ENCODE measurements at places on chromosomes 5 and 9.

DNA sequence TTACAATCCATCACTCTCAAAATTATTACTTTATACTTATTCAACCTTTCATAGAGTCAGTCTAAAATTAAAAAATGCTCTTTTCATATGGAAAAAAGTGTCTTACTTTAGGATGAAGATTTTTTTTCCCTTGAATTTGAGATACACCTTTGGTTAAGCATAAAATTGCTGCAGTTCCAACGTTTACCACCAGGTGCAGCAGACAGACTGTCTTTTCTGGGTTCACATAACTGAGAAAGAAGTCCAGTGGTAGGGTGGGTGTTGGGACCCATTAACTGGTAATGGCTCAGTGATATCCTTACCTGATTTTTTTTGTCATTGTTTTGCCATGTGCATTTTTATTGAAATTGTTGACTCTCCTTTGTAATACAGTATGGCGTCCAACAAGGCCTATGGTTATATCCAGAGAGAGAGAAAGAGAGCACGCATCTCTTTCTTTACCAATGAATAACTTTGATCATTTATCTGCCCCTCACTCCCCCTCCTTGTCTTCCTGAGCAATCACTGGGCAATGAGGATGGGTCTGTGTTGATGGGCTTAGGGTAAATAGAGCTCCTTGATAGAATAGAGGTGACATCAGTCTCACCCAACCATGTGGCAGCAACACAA is 98.4 kb downstream of the FBXL7 start:
- H3K27me3 ChIP-seq, result no peaks in the 10 kb centered on the region
- no peak overlapping the region for H3K27ac ChIP-seq
- peaks cover 9% of the 10 kb centered on the region for H3K4me1 ChIP-seq
- H3K36me3 ChIP-seq, result no peaks in the 10 kb centered on the region
- H3K4me3 ChIP-seq, result no peak overlapping the region

GRCh38 chr5:129049126-129049799 is 45.3 kb upstream of the ISOC1 start:
- H3K27ac ChIP-seq, result no peak overlapping the region
- H3K4me3 ChIP-seq, result no peak overlapping the region
- DNase-seq, result no peak
- no peaks in the 10 kb centered on the region for H3K27me3 ChIP-seq

DNA sequence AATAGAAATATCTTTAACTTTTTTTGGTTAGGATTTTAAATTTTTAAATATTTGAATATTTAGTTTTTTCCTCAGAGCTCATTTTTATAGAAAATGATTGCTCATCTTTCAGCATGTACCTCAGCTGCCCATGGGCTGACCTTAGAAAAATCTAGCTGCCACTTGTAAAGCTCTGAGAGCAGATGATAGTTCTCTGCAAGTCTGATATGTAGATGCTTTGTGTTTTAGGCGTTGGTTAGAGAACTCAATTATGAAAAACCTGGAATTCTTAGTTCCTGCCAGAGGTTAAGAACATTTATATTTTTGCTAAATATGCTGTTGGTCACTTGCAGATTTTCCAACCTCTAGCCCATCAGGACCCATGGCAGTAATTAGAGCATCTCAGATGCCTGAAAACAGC is 15.1 kb downstream of the OTULIN start:
- H3K27me3 ChIP-seq, result no peaks in the 10 kb centered on the region
- DNase-seq, result no peak
- peaks cover 73% of the 10 kb centered on the region for H3K4me1 ChIP-seq
- H3K36me3 ChIP-seq, result peaks cover 12% of the 10 kb centered on the region
- no peak overlapping the region for H3K4me3 ChIP-seq

DNA sequence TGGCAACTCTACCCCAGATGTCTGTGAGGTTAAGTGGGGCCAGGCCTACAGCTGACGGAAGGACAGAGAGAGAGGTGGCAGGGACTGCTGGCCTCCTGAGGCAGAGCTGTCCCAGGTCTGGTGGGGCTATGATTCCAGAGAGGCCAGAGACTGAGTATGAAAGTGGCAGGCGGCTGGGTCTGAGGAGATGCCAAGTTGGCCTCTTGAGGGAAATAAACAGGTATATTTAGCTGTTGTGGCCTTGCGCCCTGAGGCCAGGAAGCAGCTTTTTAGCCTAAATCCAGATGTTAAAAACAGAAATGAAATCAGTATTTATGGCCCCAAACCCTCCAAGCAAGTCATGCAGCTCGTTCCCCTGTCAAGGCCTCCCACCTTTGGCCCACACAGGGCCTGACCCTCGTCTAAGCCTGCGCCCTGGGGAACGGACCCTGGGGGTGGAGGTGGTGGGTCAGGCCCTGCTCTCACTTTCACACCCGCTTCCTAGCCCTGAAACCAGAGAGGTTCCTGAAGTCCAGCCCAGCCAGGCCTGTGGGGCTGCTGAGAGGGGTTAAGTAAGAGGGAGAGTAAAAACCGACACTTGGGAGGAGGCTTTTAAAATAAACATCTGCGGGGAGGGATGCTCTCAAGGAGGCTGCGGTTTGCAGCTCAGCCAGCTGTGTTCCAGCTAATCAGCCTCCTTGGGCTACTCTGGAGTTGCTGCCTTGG is 18.7 kb downstream of the PCDHGC5 start:
- no peaks in the 10 kb centered on the region for H3K27me3 ChIP-seq
- no peak for DNase-seq
- peaks cover 26% of the 10 kb centered on the region for H3K4me1 ChIP-seq
- peak overlapping the region; percentile 97 for H3K27ac ChIP-seq
- H3K4me3 ChIP-seq, result no peak overlapping the region

DNA sequence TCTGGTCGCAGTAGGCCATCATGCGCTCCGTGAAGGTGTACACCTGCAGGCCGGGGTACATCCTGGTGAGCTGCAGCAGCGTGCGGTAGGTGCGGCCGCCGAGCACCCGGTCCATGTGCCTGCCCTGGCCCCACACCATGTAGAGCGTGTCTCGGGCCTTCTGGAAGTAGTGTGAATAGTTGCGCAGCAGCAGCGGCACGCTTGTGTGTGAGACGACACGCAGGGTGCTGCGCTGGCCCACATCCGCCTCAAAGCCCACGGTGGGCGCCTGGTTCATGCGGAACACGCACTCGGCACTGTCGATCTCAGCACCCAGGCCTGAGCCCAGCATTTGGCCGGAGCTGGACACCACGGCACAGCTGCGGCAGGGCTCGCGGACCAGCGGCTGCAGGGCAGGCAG is 4.5 kb downstream of the ST6GALNAC4 start:
- H3K4me1 ChIP-seq, result peaks cover 6% of the 10 kb centered on the region
- no peak for DNase-seq
- H3K27ac ChIP-seq, result no peak overlapping the region
- no peaks in the 10 kb centered on the region for H3K27me3 ChIP-seq
- H3K4me3 ChIP-seq, result no peak overlapping the region
- H3K36me3 ChIP-seq, result peaks cover 21% of the 10 kb centered on the region

GRCh38 chr5:16975950-16976624 is 40.0 kb upstream of the MYO10 start:
- H3K4me3 ChIP-seq, result no peak overlapping the region
- H3K27ac ChIP-seq, result no peak overlapping the region
- no peaks in the 10 kb centered on the region for H3K36me3 ChIP-seq
- DNase-seq, result no peak
- no peaks in the 10 kb centered on the region for H3K27me3 ChIP-seq
- H3K4me1 ChIP-seq, result no peaks in the 10 kb centered on the region

DNA sequence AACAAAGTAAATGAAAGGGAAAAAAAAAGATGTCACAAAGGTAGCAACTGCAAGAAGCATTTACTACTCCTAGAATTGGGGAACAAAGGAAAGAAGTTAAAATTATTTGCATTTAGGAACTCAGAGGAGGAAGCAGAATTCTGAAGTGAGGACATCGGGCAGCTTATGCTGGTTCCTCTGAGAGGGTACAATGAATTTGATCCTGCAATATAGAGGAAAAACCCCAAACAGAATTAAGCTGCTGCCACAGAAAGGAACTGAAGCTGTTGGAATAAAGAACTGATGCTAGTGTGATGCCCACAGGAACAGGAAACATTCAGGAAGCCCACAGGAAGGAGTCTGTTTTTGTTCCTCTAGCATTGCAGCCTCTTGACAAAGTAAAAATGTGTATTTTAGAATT is 22.3 kb upstream of the TBCA start:
- H3K4me1 ChIP-seq, result no peaks in the 10 kb centered on the region
- no peaks in the 10 kb centered on the region for H3K36me3 ChIP-seq
- no peak overlapping the region for H3K27ac ChIP-seq
- peaks cover 7% of the 10 kb centered on the region for H3K27me3 ChIP-seq
- no peak overlapping the region for H3K4me3 ChIP-seq
- DNase-seq, result no peak

- H3K27ac ChIP-seq, result no peak overlapping the region
- DNase-seq, result no peak
- H3K4me1 ChIP-seq, result no peaks in the 10 kb centered on the region
- no peak overlapping the region for H3K4me3 ChIP-seq
- no peaks in the 10 kb centered on the region for H3K27me3 ChIP-seq
Observed at GRCh38 chr5:8320244-8320643, 451.3 kb downstream of the MTRR start.

DNA sequence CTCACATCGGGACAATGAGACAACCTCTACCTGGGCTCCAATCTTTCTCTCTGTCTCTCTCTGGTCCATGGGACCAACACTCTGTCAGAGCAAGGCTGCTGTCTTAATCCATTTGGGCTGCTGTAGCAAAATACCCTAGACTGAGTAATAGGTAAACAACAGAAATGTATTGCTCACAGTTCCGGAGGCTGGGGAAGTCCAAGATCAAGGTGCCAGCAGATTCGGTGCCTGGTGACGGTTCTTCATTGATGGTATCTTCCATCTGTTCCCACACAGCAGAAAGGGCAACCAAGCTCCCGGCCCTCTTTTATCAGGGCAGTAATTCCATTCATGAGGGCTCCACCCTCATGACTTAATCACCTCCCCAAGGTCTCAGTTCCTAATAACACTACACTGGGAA is 61.3 kb upstream of the SPOCK1 start:
- H3K4me1 ChIP-seq, result peaks cover 3% of the 10 kb centered on the region
- H3K36me3 ChIP-seq, result no peaks in the 10 kb centered on the region
- H3K27ac ChIP-seq, result no peak overlapping the region
- no peaks in the 10 kb centered on the region for H3K27me3 ChIP-seq
- H3K4me3 ChIP-seq, result no peak overlapping the region

DNA sequence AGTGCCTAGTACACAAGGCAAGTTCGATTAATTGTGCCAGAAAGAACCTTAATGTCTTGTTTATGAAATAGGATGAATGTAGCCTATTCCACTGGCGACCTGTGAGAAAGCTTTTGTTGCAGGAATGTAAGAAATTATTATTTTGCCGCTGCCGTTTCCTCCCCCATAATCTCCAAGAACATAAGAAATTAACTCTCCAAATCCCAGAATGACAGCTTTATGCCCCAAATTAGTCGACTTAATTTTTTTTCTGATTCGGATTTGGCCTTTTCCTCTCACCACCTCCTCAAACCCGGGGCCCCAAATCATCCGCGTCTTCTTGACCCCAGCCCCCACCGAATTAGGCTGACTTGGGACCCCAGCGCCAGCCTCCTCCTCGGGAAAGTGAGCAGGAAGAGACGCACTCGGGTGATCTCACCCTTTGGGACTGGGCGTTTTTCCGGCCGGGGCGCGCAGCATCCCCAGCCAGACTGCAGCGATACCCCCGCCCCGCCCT is 682 bp upstream of the SPTAN1 start:
- peak overlapping the region; percentile 93 for H3K27ac ChIP-seq
- DNase-seq, result no peak
- peak overlapping the region; percentile 97 for H3K4me3 ChIP-seq
- H3K4me1 ChIP-seq, result peaks cover 31% of the 10 kb centered on the region
- H3K27me3 ChIP-seq, result no peaks in the 10 kb centered on the region

Data from thoracic aorta (tissue), 2 donors.